ENCODE measurements at places on chromosomes 16 and 17.
A peak's percentile ranks its signal among the peaks of the same experiment; 100 is the strongest.

DNA sequence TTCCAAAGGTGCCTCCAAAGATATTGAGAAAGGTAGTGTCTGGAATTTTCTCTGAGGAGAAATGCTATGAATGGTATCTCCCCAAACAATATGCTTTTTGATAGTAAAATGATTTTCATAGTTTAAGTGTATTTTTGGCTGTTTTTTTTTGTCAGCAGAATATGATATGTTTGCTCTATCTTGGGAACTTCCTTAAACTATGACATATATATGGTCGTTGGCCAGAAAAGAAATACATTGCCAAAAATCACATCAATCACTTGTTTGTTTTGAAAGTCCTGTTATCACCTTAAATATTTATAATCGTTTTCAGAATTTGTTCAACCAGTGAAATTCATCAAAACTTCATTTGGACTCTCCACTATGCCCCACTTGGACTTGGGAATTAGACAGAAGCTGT is 816.9 kb downstream of the CDH11 start:
- ATAC-seq = no peak

DNA sequence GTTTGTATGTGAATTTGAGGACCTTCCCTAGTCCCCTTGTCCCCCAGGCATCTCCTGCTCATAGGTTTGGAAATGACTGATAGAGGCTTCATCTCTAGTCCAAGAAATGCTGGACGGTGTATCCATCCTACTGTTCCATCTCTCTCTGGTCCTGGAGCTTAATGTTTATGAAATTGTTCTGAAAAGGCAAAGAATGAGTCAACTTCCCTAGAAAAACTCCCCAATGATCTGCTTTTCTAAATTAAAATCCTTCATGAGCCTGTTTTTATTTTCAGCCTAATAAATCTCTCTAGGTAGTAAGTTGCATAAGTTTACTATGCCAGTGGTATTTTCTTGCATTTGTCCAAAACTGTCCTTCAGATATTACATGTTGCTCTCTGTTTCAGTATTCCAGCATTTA is 2.1 kb upstream of the IGSF6 start:
- ATAC-seq = no peak

DNA sequence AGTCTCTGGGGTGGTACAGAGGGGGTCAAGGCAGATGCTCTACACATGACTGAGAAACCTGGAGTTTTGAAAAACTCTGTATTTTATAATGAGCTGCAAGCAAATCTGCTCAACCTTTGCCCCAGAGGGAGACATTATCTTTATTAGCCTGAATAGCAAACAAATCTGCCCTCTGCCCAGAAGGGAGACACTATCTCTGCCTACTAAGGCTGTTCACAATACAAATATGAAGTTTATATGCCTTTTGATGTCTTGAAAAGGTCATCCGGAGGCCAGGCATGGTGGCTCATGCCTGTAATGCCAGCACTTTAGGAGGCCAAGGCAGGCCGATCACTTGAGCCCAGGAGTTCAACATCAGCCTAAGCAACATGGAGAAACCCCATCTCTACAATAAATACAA is 11.0 kb upstream of the XYLT1 start:
- no peak for ATAC-seq

DNA sequence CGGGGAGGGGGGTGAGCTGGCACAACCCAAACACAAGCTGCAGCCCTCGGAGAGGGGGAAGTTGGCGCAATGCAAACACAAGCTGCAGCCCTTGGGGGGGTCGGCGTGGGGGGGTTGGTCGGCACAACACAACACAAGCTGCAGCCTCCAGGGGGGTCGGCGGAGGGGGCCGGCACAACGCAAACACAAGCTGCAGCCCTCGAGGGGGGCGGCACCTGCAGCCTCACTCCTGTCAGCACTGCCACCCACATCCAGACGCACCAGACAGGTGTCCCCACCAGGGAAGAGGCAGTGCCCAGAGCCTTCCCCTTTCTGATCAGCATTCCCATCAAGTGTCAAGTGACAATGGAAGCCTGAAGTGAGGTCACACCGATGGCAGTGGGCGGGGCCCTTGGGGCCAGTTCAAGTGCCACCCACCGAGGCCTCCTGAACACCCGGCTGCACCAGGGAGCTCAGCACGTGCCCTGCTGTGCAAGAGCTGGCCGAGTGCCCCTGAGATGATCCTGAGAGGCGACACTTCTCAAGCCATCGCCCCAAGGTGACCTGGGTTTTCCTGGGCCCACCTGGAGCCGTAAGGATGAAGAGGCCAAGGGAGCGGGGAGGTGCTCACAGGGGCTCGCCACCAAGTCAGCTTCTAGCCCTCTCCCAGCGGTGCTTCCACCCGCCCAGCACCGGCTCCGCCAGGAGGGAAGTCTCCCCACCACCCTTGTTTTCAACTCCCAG is 59.3 kb downstream of the KLHDC4 start:
- ATAC-seq = no peak

GRCh38 chr16:47713225-47713595 is 252.1 kb downstream of the PHKB start:
- ATAC-seq = peak; percentile 82

GRCh38 chr17:47700471-47701449 is 6.8 kb downstream of the TBKBP1 start:
- ATAC-seq = no peak

GRCh38 chr16:73420676-73421075 is 372.7 kb upstream of the ZFHX3 start:
- ATAC-seq = no peak

- ATAC-seq = no peak
Measured at GRCh38 chr17:66375121-66375520, 72.7 kb downstream of the PRKCA start.

DNA sequence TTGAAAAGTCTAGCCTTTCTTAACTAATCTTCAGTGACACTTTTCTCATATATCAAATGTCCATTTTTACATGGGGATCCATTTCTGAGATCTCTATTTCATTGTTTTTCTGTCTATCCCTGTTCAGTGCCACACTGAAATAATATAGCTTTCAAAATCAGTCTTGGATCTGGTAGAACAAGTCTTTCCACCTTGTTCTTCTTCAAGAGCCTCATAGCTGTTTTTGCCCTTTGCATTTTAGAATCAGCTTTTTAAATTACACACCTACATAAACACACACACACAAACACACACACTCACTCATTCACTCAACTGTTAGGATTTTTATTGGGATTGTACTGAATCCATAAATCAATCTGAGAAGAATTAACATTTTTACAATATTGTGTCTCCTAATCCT is 19.2 kb downstream of the GSDMB start:
- ATAC-seq = no peak

- no peak for ATAC-seq
Measured at GRCh38 chr16:50204453-50205108, 51.5 kb downstream of the TENT4B start.

GRCh38 chr17:64130559-64131001 is 636 bp upstream of the ERN1 start:
- no peak for ATAC-seq

DNA sequence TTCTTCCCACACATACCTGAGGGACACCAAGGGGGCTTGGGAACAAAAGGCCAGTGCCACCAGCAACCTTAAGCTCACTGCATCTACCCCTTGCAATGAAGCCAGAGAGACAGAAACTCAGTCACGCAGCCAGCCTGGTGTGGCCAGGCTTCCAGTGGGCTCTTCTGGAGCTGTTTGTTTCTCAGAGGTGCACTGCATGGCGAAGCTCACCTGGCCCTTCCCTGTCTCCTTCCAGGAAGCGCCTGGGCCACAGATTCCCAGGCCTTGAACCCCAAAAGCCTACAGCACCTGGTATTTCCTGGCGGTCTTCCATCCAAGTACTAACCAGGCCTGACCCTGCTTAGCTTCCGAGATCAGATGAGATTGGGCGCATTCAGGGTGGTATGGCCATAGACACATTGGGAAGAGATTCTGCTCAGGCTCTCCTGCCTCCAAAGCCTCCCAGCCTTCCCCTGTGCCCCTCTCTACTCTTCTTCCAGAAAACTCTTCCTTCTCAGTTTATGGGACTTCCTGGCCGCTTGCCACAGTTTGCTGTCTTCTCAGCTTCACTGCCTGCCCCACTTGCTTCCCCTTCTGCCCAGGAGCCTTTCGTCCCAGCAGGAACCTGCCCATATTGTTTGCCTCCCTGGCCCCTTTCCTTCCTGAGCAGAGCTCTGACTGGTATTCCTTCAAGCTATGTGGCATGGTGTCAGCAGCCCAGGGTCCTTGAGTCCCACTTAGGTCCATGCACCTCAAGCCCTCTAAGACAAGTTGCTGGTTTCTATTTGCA is 1.6 kb downstream of the CISD3 start:
- ATAC-seq = no peak

DNA sequence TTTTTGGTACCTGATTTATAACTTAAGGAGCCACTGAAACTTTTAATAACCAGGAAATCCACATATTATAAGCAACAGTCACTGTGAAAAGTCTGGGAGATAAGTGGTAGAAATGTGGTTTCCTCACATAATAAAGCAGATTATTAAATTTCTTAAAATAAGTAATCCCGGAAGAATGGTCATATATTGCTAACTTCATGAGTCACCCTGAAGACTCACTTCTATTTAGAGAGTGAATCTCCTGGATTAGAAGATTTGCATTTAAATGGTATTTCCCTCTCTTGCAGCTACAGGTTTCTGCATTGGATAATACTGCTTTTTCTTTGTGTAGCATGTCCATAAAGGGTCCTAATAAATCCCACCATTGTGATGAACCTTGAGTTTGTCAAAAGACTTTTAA is 1286.8 kb upstream of the CDH8 start:
- peak; percentile 73 for ATAC-seq

- no peak for ATAC-seq
Measured at GRCh38 chr17:36610474-36610873, 9.1 kb downstream of the MRM1 start.

- no peak for ATAC-seq
Measured at GRCh38 chr17:15408803-15409202, 58.6 kb downstream of the CDRT4 start.

DNA sequence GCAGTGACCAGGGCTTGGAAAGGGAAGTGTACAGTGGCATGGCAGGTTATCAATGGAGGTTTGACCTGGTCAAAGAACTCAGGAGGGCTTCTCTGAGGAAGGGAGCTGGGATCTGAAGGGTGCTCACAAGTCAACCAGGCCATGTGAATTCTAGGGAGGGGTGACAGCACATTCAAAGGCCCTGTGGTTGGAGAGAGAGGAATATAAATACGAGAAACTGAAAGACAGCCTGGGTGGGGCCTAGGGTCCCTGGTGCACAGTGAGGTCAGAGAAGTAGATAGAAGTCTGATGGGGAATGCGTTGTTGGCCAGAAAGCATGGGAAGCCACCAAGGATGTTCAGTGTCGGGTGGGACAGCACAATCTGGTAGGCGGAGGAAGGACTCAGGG is 210.8 kb downstream of the KATNIP start:
- ATAC-seq = no peak

DNA sequence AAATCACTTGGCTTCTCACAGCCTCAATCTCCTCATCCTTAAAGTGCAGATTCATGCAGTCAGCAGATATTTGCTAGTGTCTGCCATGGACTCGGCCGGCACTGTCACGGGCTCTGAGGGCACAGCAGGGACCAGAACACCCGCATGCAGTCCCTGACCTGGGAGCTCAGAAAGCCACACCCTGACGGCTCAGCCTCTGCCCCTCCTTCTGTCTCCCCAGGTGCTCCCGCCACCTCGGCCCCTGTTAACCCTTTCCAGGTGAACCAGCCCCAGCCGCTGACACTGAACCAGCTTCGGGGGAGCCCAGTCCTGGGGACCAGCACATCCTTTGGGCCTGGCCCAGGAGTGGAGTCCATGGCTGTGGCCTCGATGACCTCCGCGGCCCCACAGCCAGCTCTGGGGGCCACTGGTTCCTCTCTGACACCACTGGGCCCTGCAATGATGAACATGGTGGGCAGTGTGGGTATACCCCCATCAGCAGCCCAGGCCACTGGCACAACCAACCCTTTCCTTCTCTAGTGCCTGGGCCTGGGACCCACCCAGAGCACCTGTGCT is 28.7 kb downstream of the B9D1 start:
- no peak for ATAC-seq

DNA sequence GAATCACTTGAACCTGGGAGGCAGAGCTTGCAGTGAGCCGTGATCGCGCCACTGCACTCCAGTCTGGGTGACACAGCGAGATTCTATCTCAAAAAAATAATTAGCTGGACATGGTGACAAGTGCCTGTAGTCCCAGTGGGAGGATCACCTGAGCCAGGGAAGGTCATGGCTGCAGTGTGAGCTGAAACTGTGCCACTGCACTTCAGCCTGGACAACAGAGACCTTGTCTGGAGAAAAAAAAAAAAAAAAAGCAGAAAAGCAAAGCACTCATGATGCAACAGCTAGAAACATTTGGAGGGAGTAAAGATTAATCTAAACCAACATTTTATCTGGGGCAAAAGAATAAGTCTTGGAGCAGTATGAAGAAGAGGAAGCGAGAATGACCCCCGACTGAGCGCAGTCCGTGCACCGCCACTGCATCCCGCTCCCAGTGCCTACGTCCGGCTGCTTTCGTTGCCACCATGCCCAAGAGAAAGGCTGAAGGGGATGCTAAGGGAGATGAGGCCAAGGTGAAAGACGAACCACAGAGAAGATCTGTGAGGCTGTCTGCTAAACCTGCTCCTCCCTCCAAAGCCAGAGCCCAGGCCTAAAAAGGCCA is 8.2 kb downstream of the PRPSAP1 start:
- no peak for ATAC-seq

DNA sequence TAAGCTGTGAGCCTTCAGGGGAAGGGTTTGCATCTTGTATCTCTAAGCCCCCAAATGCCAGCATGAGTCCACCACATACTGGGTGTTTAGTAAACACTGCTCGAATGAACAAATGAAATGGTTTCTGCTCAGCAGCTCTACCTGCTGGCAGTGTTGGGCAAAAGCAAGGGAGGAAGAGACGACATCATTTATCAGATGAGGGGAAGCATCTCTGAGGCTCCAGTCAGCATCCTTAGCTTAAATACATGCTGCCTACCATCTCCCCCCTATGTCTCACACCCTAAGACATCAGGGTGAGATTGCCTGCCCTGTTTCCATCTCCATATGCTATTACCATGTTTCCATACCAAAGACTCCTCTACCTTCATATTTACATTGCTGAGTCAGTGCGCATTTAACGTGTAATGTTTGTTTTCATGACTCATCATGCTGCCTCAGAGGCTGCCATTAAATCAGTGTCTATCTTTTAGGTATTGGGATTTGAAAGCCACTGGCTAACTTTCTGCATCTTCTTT is 379.8 kb downstream of the UTP18 start:
- no peak for ATAC-seq

Data from SK-N-SH treated with all-trans-retinoic acid at 6 μM for 48 hours (cell line).